Activated CD8-positive, alpha-beta memory T cell treated with anti-CD3 and anti-CD28 coated beads for 1 hour (primary cell): ENCODE measurements at places on chromosomes 11 and 22.
A peak's percentile ranks its signal among the peaks of the same experiment; 100 is the strongest.

DNA sequence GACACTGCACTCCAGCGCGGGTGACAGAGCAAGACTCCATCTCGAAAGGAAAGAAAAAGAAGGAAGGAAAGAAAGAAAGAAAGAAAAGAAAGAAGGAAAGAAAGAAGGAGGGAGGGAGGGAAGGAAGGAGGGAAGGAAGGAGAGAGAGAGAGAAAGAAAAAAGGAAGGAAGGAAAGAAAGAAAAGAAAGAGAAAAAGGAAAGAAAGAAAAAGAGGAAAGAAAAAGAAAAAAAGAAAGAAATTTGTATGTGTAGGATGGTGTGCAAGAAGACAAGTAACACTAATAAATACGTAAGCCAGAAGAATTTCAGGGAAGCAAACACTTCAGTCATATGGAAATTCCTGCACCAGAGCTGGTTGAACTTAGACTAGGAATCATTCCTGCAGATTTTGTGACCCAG lies 618 bp downstream of the OR8D1 start:
- DNase-seq: no peak

- no peak for DNase-seq
Observed at GRCh38 chr11:75812542-75813040, 2.4 kb upstream of the UVRAG start.

DNA sequence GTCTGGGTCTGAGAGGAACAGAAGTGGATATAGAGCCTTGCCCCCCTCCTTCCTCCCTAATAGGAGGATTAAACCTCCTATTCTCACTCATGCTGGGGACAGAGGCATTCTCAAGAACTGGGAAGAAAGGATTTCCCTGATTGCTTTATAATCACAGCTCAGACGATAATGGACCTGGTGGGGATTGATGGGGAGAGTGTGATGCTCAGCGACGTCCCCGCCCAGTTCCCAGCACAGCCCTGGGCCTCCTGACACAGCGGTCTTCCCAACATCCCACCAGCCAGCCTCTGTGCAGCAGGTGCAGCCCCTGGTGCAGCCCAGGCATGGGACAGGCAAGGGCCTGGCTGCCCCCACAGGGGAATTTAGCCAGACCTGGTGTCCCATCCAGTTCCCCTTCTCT lies 28.4 kb downstream of the TRIM29 start:
- no peak for DNase-seq

GRCh38 chr11:1121331-1121812 lies 36.4 kb upstream of the MUC5AC start:
- no peak for DNase-seq

DNA sequence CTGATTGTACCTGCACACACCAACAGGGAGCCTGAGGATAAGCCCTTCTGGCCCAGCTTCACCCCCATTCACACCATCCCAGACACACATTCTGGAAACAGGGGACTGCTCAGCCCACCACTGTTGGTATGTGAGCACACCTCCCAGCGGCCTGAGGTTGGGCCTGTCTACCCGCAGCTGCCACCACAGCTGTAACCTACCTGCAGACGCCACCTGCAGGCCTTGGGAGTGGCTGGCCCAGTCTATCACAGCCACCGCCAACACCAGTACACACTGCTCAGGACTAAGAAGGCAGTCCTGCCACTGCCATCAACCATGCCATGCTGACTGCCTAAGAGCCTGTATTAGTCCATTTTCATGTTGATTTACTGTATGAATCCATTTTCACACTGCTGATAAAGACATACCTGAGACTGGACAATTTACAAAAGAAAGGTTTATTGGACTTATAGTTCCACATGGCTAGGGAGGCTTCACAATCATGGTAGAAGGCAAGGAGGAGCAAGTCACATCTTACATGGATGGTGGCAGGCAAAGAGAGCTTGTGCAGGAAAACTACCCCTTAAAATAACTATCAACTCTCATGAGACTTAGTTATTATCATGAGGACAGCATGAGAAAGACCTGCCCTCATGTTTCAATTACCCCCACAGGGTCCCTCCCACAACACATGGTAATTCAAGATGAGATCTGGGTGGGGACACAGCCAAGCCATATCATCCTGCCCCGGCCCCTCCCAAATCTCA lies 30.6 kb downstream of the RSF1 start:
- no peak for DNase-seq

GRCh38 chr11:128039140-128040021 lies 548.0 kb downstream of the ETS1 start:
- DNase-seq: peak; percentile 46

DNA sequence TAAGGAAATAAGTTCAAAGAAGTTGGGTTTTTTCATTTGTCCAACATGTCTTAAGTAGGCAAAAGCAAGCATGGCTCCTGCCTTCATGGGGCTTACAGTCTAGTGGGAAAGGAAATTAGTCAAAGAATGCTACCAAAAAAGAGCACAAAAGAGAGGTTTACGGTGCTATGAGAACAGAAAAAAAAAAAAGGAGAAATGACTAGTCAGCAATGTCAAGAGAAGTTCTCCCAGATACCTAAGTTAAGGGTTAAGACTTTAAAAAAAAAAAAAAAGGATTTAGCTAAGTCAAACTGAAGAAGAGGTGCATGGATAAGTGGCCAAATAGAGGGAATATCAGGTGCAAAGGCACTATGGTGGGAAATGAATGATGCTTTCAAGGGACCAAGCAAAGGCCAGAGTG lies 29.3 kb downstream of the SERGEF start:
- DNase-seq: no peak

DNA sequence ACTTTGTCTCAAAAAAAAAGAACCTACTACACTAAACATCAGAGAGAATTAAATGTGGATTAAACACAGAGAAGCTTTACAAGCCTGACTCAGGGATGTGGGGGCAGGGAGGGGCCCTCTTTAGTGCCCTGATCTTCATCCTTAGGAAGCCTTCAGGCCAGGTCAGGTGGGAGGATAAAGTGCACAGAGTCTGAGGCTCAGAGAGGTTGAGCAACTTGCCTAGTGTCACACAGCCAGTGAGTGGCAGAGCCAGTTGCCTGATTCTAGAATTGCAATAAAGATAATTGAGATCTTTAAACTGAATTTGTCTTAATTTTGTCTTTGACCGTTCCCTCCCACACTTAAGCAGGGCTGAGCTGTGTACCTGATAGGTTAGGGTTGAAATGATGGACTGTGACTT lies 7.2 kb downstream of the SEC14L6 start:
- no peak for DNase-seq

DNA sequence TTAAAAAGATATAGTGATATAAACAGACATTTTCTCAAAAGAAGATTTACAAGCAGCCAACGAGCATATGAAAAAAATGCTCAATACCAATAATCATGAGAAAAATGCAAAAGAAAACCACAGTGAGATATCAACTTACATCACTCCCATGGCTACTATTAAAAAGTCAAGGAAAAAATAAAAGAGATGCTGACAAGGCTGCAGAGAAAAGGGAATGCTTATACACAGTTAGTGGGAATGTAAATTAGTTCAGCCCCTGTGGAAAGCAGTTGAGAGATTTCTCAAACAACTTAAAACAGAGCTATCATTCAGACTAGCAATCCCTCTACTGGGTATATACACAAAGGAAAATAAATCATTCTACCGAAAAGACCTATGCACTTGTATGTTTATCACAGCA lies 97.1 kb upstream of the CARD18 start:
- DNase-seq: no peak

DNA sequence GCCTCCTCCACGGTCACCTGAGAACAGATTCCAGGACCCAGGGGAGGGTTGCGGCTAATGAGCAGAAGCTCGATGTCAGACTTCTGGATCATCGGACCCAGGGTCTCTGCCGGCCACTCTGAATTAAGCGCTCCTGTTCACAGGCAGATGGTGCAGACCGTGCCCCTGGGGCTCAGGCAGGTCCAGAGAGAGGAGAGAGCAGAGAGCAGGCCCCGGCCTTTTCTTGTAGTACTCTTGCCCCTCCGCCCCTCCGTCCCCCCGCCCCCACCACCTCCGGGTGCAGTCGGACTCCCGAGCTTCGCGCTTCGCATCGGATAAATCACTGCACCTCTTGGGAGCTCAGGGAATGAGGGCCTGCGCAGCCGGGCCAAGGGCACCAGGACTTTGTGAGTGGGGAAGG lies 50.3 kb downstream of the RPS6KA4 start:
- no peak for DNase-seq

DNA sequence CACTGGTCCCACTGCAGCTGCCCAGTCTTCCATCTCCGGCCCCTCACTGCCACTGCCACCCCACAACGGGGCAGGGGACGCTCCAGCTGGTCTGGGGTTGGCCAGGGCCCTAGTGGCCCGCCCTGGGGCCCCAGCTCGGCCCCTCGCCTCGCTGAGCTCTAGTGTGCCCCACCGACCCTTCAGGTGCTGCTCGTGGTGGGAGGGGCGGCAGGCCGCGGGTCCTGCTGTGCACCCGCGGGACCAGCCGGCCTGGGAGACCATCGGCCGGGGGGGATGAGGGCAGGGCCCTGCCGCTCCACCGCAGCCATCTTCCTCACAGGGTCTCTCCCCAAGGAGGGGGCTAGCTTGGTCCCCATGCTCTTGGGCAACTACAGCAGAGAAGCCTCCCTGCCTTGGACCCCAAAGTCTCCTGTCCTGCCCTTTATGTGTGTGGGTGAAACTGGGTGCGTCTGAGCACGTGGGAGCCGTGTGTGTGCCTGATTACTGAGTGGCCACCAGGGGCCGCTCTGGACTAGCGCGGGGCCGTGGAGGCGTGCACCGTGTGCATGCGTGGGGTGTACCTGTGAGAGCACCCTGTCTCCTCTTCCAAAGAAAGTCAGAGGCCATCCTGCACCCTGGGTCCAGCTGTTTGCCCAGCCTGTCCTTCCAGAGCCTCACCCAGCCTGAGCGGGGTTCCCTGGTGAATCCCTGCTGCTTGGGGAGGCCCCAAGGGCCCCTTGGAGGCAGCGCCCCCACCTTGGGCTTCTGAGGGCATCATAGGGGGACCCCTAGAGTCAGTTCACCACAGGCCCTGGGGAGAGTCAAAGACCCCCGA lies 6.0 kb upstream of the ACR start:
- DNase-seq: peak; percentile 38

DNA sequence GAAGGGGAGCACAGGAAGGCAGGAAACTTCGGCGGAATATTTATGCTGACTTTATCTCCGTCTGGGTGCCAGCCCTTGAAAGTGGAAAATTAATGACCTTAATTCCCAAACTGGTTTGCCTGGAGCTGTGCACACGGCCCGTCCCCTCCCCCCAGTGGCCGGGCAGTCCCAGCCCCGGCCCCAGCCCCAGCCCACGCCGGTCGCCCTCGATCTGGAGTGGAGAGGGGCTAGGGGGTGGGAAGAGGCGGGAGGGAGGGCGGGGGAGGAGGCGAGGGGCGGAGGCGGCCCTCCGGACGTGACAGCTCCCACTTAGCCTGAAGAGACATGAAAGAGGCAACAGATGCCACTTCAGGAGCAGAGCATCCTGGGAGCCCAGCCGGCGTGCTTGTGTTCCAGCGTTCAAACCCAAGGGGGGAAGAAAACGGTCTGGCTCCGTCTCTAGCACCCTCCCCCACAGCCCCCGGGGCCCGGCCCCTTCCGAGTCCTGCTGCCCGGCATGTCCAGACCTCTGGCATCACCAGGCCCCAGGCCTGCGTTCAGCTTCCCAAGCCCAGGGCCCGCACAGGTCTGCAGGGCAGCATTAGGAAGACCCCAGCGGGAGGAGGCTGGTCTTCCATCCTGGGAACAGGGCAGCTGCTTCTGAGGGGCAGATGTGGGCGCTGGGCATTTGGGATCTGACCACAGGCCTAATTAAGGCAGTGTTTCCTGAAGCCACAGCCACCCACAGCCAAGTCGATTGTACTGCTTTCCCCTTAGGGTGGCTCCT lies 20.0 kb upstream of the LMO1 start:
- no peak for DNase-seq

DNA sequence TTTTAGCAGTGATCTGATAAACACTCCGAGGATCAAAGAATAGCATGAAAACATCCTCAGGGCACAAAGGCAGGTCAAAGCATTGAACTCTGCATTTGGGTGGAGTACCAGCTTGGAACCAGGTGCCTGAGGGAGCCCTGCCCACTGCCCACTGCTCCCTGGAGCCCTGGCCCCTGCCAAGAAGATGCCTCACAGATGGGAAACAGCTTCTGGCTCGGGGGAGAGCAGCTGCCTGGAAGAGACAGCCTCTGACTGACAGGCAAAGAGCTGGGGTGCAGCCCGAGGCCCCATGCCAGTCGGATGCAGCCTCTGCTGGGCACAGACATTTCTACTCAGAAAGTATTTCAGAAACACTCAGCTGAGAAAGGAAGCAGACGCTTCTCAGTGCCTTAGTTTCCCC lies 13.2 kb downstream of the LMO1 start:
- DNase-seq: no peak

DNA sequence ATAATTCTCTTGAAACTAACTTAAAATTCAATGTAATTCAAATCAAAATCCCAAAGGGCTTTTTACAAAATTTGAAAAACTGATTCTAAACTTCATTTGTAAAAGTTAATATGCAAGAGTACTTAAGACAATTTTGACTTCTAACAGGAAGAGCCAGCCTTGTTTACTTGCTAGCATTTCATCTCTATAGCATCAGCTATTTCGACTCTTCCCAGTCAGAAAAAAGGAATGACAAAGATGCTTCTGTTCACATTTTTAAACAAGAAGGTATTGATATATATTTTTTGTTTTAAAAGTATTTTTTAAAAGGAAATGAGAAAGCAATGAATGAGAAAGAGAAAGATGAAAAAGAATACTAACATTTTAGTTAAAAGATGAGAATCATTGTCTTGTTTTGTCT lies 16.4 kb downstream of the SLN start:
- DNase-seq: no peak

GRCh38 chr11:61121917-61122316 lies 19.6 kb downstream of the CD5 start:
- no peak for DNase-seq

DNA sequence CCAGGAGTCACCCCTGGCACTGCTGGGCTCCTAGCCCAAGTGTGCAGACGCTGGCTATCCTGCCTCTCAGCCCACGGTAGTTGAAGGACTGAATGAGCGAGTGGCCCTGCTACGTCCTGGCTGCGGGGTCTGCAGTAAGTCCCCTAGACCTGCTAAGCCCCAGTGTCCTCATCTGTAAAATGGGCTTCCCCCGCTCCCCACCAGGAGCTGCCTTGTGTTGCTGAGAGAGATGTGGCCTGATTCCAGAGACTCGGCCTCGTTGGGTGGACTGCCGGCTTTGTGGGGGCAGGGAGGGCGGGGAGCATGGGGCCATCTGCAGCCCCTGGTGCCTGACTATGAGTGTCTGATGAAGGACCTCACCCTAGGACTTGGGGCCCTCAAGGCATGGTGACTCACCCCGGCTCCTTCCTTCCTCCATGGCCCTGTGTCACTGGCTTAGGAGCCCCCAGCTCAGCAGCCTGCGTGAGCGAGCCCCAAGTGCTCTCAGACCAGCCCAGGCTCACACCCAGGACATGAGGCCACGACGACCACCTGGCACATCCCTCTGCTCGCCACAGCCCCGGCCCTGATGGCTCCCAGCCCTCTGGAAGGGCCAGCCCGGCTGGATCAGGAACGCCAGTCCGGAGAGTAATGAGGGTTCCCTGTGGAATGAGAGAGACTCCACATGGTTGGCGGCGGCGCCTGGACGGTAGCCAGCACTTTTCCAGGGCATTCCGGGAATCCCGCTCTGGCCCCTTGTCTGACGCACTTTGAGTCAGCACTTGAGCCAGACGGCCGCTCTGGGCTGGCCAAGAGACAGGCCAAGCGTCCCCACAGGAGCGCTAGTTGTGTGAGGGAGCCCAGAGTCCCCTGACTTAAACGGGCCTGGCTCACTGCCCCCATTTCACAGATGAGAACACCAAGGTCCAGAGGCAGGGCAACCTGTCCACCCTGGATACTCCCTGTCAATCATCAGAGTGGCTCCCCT lies 50.5 kb upstream of the SHISAL1 start:
- no peak for DNase-seq
